GM12864 (cell line): ENCODE measurements at places on chromosomes 13 and 19.

GRCh38 chr19:33673258-33673875 is 51.6 kb downstream of the CHST8 start:
- no peak for DNase-seq

DNA sequence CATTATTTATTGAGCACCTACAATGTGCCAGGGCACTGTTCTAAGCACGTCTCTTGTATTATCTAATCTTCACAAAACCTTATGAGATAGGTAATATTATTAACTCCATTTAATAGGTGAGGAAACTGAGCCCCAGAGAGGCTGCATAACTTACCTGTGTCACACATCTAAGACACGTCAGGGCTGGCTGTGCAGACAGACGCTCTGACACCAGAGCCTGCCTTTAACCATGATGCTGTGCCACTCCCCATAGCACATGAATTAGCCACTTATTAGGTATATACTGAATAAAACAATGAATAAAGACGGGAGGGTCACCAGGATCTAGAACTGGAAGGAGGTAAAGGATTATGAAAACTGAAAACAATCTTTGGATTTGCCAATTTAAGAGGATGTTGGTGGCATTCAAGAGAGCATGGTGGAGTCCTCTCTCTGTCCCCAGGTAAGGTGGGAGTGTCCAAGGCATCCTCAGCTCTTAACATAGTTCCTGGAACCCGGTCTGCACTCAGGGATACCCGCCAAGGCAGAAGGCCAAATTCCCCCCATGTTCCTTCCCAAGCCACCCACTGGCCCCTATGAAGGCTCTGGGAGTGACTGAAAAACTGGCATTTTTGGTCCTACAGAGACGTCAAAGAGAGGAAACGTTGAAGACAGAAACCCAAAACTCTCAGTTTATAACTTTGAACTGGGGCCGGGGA is 479.7 kb downstream of the FOXO1 start:
- DNase-seq: no peak

- DNase-seq: no peak
These were observed 16.3 kb upstream of the DCT start for GRCh38 chr13:94495806-94496205.

DNA sequence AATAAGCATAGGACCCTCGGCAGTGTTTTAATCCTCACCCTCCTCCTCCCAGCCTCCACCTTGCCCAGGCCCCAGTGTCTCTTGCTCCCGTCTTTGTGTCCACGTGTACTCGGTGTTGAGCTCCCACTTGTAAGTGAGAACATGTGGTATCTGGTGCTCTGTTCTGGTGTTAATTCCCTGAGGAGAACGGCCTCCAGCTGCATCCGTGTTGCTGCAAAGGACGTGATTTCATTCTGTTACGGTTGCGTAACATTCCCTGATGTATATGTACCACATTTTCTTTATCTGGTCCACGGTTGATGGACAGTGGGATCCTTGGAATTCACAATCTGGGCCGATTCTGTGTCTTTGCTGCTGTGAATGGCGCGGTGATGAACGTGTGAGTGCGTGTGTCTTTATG is 44.7 kb upstream of the TFDP1 start:
- DNase-seq: no peak

DNA sequence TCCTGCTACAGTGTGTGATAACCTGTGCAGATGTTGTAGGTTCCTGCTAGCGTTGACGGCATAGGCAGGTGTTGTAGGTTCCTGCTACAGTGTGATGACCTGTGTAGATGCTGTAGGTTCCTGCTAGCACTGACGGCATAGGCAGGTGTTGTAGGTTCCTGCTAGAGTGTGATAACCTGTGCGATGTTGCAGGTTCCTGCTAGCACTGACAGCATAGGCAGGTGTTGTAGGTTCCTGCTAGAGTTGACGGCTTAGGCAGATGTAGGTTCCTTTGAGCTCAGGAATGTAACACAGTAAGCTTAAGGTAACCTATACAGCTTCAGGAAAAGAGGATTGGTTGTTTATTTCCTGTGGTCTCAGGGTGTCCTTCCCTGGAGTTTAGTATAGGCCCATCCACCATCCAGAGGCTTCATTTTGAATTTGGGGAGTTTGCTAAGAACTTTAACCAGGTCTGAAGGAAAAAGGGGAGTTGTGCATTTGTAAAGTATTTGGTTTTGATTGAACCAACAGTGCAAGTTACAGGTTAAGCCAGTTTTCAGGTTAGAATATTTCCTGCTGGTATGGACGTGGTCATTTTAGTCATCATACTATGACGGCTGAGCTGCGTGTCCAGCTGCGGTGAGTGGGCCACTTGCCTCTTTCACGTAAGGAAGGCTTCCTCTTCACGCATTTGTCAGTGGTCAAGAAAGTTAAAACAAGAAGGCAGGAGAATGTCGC is 53.8 kb downstream of the ATP11A start:
- no peak for DNase-seq

- DNase-seq: no peak
These were observed 9.8 kb downstream of the FZR1 start for GRCh38 chr19:3515891-3516422.

GRCh38 chr13:109900320-109900719 is 113.9 kb upstream of the IRS2 start:
- no peak for DNase-seq

- no peak for DNase-seq
These were observed 20.6 kb downstream of the GRIN2D start for GRCh38 chr19:48413879-48414587.

DNA sequence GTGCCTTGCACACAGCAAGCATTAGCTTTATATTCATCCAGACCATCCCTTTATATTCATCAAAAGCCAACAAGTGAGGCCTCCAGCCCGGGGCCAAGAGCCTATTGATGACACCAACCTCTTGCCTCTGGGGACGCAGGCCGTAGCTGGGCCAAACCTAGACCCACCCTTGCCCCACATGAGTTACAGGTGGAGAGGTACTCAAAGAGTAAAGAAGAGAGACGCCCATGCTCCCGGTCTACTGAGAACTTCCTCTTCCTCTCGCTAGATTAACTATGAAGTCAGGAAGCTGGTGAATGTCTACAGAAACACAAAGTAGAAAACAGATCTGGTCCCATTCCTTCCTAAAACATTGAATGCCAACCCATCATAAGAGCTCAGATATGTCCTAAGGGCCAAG is 3.8 kb upstream of the MLNR start:
- DNase-seq: no peak

GRCh38 chr19:50252111-50252886 is 48.9 kb downstream of the MYH14 start:
- no peak for DNase-seq

- DNase-seq: no peak
These were observed 19.7 kb upstream of the GTF3A start for GRCh38 chr13:27404680-27405079.

GRCh38 chr13:112431734-112432133 is 55.6 kb downstream of the SPACA7 start:
- no peak for DNase-seq

- DNase-seq: no peak
These were observed 5.0 kb downstream of the RNF113B start for GRCh38 chr13:98171900-98172589.

- no peak for DNase-seq
These were observed 81.2 kb downstream of the TRPC4 start for GRCh38 chr13:37788346-37788745.

GRCh38 chr13:59408738-59409137 is 755.0 kb downstream of the DIAPH3 start:
- DNase-seq: no peak

DNA sequence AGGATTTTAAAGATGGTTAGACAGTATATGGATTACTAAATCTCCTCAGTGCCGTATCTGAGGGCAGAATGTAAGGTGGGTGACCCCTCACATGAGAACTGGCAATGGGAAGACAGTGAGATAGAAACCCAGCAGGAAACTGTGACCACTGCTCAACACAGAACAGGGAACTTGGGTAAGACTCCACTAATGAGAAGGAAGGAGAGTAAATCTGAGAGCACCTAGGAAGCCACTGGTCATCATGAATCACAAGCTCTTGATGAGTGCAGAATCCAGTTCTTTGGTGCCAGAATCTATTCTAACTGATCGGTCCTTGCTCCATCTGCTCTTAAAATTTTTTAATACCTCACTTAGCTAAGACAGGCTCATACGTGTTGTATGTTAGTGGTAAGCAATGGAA is 261.8 kb downstream of the KLF12 start:
- DNase-seq: no peak

DNA sequence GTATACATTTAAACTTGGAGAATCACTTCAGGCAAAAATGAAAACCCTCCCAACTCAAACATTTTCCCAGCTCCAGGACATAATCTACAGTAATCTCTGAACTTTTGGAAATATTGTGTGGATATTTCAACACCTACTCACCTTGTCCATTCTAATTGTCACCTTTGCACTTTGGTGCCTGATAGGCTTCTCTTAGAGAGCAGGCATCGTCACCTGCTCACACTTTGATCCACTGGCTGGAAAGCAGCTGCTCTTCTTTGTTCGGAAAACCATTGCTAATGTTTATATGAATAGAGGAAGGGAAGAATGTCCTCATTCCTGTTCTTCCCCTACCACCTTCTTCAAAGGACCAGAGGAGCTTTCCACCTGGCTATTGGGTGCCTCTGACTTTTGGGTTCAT is 411.2 kb downstream of the FGF9 start:
- no peak for DNase-seq

DNA sequence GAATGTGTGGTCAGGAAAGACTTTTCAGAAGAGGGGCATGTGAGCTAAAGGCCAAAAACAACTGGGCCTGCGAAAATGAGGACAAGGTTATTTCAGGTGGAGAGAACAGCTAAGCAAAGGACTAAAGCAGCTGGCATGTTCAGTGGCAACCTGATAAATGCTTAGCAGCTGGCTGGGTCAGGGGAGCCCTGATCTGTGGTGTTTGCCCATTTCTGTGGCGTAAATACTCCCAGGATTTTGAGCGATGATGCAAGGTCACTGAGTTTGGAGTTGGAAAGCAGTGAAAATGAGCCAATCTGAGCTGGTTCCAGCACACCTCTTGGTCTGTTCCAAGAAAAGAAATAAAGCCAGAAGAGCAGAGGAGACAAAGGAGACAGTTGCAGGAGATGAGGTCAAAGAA is 704.3 kb downstream of the UQCRFS1 start:
- DNase-seq: no peak

GRCh38 chr13:50537029-50537428 is 306.5 kb downstream of the DLEU7 start:
- DNase-seq: no peak

- no peak for DNase-seq
These were observed 9.8 kb upstream of the DACT3 start for GRCh38 chr19:46670813-46671212.

- DNase-seq: no peak
These were observed 35.8 kb downstream of the LATS2 start for GRCh38 chr13:21025539-21025938.

DNA sequence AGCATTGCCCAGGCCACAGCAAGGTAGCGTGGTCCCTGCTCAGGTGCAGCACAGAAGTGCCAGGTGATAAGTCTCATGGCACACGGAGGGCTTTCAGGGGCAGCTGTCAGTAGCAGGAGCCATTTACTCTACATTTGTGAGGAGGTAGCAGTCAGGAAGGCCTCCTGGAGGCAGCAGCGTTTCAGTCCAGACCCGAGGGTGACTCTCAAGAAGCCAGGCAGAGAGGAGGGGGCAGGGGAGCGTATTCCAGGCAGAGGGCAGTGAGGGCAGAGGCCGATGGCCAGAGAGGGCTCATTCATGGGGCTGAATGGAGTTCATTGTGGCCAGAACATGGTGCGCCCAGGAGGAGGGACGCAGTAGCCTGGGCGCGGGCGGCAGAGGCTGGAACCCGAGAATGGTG is 8.9 kb downstream of the PIAS4 start:
- no peak for DNase-seq

DNA sequence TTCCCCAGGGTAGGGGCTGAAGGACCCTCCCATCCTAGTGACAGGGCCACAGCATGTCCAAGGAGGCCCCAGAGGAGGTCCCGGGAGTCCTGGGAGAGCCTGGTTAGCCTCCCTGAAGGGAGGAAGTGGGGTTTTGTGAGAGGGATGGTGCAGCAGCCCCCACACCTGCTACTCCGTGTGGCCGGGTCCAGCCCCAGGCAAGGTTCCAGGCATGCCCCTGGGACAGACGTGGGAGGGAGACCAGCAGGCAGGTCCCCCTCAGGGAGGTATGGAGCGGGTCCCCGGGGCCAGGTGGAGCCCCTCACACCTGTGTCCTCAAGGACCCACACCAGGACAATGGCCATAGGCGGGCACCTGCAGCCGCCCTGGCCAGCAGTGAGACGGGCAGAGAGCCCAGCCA is 1.9 kb upstream of the F7 start:
- no peak for DNase-seq

DNA sequence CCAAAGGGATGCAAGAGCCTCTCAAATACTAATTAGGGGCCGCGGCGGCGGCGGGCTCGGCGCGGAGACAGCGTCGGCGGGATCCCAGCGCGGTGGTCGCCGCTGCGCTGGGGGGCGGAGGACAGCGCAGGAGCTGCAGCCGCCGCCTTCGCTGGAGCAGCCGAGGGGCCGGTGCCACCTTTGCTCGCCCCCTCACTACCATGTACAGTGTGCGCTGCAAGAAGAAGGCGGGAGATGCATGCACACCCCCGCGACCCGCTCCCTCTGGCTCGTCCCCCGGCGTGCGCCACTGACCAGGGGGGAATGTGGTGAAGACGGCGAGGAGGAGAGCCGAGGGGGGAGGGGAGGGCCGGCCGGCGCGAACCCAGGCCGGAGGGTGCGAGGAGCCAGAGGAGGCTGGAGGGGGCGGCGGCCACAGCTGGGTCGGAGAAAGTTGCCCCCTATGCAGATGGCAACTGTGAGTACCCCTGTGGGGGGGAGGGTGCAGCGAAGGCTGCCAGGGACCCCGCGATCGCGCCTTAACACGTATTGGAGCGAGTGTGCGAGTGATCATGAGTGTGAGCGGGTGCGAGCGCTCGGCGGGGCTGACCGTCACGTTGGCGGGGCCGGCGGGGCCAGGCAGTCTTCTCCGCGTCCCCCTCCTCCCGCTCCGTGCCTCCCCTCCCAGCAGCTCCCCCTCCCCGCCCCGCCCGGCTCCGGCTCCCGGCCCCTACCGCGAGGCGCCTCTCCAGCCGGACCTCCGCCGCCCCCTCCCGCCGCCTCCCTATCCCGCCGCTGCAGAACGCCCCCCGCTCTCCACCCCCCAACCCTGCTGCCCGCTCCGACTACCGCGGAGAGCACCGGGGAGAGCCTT is 808 bp downstream of the SLITRK5 start:
- DNase-seq: no peak

DNA sequence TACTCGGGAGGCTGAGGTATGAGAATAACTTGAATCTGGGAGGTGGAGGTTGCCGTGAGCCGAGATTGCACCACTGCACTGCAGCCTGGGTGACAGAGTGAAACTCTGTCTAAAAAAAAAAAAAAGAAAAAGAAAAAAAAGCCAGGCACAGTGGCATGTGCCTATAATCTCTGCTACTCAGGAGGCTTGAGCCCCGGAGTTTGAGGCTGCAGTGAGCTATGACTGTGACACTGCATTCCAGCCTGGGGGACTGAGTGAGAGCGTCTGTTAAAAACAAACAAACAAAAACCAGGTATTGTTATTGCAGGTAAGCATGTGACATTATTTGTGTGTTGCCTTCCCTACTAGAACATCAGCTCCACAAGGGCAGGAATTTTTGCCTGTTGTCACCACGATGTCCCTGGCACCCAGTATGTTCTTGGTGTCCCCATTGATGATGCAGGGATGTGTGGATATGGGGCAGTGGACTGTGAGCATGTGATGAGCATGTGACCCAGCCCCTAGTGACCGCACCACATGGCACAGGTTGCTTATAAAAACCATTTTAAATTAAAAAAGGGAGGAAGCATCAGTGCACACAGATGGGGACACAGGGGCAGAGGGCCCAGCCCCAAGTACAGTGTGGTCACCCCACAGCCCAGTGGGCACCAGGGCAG is 1.6 kb upstream of the KANK2 start:
- no peak for DNase-seq
